Uterus (tissue), 4 donors: ENCODE measurements at places on chromosomes 1 and 21. TPM values are rescaled to one million over a fixed set of nuclear protein-coding genes. Genes with fewer than 3 reads are reported as not detected.

- H3K27ac ChIP-seq, result no peak overlapping the region
- H3K27me3 ChIP-seq, result no peaks in the 10 kb centered on the region
- H3K36me3 ChIP-seq, result no peaks in the 10 kb centered on the region
- no peak for DNase-seq
Measured at GRCh38 chr1:237580726-237581125, 310.0 kb downstream of the ZP4 start.

GRCh38 chr1:53372501-53372951, 44.7 kb upstream of the LRP8 start:
- H3K36me3 ChIP-seq, result no peaks in the 10 kb centered on the region
- H3K27ac ChIP-seq, result no peak overlapping the region
- peak; percentile 6 for DNase-seq
- H3K4me1 ChIP-seq, result no peaks in the 10 kb centered on the region
- H3K4me3 ChIP-seq, result no peak overlapping the region
- no peaks in the 10 kb centered on the region for H3K27me3 ChIP-seq

GRCh38 chr21:32604464-32604863, 7.7 kb downstream of the CFAP298 start:
- H3K27ac ChIP-seq, result no peak overlapping the region
- H3K4me1 ChIP-seq, result no peaks in the 10 kb centered on the region
- no peak for DNase-seq

- H3K4me3 ChIP-seq, result no peak overlapping the region
- DNase-seq, result no peak
- no peak overlapping the region for H3K27ac ChIP-seq
- H3K36me3 ChIP-seq, result no peaks in the 10 kb centered on the region
Measured at GRCh38 chr1:47761201-47761930, 235.8 kb downstream of the TRABD2B start.

Gene KCNJ9
- total RNA-seq, result not detected

Gene OR2L8
- not detected for total RNA-seq

Gene CELA3A
- total RNA-seq, result not detected

Gene ASCL5
- not detected for total RNA-seq
